ENCODE measurements at places on chromosomes 1 and 21.

DNA sequence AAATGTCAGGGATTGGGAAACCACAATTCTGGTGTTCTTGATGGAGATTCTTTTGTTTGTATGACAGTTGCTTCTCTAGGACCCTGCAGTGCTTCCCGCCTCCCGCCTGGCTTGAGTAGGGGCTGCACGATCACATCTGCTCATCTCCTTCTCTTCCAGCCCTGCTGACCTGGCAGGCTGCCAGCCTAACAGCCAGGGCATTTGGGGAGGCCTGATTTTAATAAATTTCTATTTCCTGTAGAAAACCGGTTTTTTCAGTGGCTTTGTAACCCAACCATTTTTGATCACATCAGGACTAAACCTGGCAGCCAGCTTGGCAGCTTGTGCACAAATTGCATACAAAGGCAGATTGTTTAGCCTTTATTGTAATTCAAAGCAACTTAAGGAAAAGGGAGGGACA lies 78.9 kb downstream of the UBE2U start:
- no peak for DNase-seq

GRCh38 chr1:59375321-59376220 lies 78.7 kb downstream of the FGGY start:
- DNase-seq = peak; percentile 99

GRCh38 chr1:244054247-244054923 lies 3.3 kb downstream of the ZBTB18 start:
- no peak for DNase-seq

DNA sequence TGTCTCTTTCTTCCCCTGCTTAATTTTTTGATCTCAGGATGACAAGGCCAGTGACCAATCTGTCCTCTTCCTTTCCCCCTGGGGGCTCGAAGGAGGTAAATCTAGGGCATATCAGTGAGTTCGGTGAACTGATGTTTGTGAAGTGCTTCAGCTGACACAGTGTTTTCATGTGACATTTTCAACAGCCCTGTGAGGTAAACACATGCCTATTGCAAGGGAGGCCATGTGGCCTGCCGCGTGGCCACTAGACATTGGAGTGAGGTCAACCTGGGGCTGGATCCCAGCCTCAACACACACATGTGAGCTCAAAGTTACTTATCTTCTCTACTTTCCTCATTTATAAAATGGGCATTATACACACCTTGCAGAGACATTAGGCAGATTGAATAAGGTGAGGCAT lies 126.3 kb downstream of the PLPP3 start:
- no peak for DNase-seq

GRCh38 chr1:219988818-219989217 lies 57.5 kb downstream of the EPRS1 start:
- DNase-seq = no peak

DNA sequence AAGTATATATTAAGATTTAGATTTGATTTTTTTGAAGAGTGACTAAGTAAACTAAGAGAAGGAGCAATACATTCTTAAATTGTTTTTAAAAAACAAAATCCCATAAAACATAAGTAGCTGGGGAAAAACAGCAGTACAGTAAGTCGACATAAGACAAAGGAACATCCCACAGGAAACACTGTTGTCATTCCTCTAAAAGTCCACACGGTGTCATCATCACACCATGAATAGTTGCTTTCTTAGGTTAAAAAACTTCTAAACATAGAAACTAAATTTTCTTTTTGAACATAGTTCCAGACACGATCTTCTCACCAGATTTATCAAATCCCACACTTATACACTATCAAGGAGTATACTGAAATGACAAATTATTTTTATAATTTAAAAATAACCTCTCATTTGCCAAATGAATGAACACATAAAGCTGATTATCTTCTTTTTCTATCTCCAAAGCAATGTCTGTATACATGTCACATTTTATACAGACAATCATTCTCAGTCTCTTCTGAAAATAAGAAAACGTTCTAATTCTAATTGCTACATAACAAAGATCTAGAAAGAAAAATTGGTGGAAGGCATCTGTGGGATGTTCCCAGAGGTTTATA lies 15.8 kb downstream of the ODF2L start:
- peak; percentile 67 for DNase-seq

DNA sequence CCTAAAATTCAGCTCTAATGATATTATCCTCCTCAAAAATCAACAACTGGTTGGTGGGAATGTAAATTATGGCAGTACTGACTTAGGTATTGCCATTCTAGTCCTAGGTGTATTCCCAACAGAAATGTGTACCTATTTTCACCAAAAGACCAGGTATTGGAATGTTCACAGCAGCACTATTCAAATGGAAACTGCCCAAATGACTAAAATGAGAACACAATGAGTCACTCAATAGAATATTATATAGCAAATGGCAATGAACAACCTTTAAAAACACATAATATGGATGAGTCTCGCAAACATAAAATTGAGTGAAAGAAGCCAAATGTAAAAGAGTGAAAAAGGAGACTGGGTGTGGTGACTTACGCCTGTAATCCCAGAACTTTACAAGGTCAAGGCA lies 44.9 kb downstream of the GADD45A start:
- DNase-seq = no peak

GRCh38 chr1:198918920-198919319 lies 280.1 kb downstream of the PTPRC start:
- peak; percentile 45 for DNase-seq

GRCh38 chr1:115702959-115703358 lies 61.2 kb downstream of the VANGL1 start:
- DNase-seq = no peak

DNA sequence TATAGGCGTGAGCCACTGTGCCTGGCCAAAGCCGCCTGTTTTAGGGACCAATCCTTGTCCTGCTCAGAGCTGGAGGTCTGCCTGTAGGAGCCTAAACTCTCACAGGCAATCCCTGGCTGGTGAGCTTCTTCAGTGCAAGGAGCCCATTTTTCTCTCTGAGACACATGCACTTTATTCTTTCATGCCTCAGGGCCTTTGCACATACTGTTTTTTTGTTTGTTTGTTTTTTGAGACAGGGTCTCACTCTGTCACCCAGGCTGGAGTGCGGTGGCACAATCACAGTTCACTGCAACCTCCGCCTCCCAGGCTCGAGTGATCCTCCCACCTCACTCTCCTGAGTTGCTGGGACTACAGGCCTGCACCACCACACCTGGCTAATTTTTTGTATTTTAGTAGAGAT lies 21.6 kb upstream of the PINK1 start:
- no peak for DNase-seq

GRCh38 chr1:8021676-8022266 lies 4.3 kb downstream of the ERRFI1 start:
- no peak for DNase-seq

- DNase-seq = no peak
Observed at GRCh38 chr21:34690793-34691175, 22.0 kb downstream of the CLIC6 start.

GRCh38 chr21:18030248-18030647 lies 211.1 kb upstream of the C21orf91 start:
- no peak for DNase-seq

DNA sequence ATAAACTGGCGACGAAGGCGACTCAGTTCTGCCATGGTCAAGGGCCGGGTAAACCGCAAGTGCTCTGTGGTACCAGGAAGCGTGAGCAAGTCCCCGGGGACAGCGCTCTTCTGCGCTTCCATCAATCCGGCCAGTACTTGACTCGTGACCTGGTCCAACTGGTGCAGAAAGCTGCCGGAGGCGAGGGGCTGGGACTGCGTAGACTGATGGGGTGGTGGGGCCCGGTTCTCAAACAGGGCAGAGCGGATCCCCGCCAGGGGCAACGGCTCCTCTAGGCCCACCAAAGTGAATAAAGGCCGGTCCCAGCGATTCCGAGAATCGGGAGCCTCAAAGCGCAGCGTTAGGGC lies 852 bp downstream of the KTI12 start:
- peak; percentile 66 for DNase-seq

- no peak for DNase-seq
Observed at GRCh38 chr1:26384076-26384475, 11.5 kb upstream of the ZNF683 start.

DNA sequence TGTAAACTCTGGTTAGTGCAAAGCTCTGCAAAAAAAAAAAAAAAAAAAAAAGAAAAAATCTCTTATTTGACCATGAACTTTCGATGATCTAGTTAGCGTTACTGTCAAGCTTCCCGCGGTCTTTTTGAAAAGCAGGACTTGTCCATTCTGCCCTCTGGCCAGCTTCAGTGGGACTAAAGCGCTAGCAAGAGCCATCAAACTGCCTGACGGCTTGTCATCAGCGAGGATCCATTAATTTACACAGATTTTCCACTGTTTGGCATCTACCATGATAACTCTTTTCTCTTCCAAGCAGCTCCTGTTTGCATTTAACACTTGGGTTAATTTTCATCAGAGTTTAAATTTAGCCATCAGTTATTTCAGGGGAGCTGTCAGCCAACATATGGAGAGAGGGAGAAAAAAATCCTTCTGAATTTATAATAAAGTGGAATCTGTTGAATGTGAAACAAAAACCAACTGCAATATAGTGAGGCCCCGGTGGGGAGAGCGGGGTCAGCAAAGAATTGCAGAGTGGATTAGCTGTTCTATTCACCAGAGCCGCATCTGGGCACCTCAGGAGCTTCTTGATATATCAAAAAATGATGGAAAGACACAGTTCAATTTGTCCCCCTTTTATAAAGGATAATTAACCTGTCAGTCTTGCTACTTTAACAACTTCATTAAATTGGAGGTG lies 298.2 kb downstream of the SPATA17 start:
- DNase-seq = no peak

DNA sequence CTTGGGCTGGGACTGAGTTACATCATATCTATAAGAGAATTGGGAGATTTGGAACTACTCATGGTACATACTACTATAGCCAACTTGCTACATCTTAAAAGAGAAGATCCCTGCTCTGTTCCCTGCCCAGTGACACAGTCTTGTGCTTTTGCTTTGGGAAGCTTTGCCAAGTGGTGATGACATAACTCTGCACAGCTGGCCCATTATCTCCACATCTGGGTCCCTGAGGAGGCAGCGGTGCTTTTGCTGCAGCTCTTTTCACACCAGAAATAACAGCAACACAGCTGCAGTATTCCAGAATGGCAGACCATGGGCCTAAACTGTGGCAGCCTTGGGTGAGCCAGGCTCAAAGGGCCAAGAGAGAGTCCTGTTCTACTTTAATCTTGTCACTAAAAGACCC lies 296.0 kb downstream of the HHAT start:
- DNase-seq = no peak

- peak; percentile 6 for DNase-seq
Observed at GRCh38 chr1:58664881-58665280, 35.0 kb downstream of the MYSM1 start.

- peak; percentile 22 for DNase-seq
Observed at GRCh38 chr21:32007456-32007855, 134.6 kb downstream of the HUNK start.

DNA sequence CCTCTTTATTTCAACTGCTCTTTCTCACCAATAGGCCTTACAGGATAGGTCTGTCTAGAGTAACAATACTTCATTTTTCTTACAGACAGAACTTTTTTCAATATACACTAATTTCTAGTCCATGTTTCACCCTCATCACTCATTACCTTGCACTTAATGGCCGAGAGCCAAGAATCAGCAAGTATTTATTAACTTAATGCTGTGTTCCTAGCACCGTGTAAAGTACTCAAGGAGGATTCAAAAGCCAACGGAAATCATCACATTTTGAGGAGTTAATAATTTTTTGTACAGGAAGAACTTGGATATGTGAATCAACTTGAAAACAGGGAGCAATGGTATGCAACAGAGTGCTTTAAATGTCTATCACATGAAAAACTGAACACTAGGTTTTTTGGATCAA lies 102.0 kb downstream of the PTPN14 start:
- no peak for DNase-seq

DNA sequence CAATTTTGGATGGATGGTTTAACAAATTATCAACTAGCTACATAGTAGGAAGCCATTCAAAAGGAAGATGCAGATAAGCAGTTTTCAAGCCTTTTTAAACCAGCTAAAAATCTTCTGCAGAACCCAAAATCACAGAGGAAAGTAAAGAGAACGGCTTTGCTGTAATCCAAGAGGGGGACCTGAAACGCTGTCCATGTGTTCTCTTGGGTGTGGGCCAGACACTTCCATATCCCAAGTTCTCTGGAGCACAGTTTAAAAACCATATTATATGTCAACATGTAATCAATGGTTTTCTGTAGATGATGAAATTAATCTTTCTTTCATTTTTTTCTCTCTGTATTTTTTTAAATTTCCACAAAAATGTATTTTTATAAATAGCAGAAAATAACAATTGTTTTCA lies 90.5 kb downstream of the SELENOF start:
- no peak for DNase-seq

DNA sequence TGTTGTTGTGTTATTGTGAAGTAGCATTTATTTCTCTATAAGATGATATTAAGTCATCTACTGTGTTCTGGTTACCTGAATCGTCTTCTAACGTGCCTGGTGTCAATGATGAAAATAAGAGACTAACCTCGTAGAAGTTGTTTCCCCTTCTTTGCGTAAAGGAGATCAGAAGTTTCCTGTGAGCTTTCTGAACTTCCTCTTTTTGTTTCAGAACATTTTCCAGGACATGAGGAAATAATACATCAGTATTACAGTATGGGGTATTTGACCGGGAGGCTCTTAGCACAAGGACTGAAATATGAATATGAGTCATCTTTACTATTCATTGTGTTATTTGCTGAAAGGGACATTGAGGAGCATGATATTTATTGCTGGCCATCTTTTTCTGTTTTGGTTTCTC lies 1.3 kb downstream of the ST6GALNAC3 start:
- no peak for DNase-seq

GRCh38 chr1:54384918-54385726 lies 21.1 kb downstream of the SSBP3 start:
- peak; percentile 36 for DNase-seq

DNA sequence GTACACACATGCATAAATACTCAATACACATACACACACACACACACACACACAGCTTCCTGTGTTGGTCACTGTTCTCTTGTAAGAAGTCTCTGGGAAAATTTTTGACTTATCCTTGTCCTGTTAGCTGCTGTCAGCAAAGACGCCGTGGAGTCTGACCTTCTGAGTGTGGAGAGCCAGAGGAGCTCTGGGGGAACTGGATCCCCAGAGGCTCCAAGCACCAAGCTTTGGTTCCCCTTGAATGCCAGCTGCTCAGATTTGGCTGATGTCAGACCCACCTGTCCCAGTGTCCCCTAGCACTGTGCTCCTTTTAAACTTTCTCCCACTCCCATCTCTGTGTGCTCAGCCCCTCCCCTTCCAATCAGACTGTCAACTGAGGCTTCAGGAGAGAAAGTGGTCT lies 319.1 kb downstream of the CAMTA1 start:
- no peak for DNase-seq
